ENCODE measurements at places on chromosomes 13 and 19.

GRCh38 chr19:51552996-51553725 is 17.9 kb upstream of the ZNF175 start:
- no peak for DNase-seq

DNA sequence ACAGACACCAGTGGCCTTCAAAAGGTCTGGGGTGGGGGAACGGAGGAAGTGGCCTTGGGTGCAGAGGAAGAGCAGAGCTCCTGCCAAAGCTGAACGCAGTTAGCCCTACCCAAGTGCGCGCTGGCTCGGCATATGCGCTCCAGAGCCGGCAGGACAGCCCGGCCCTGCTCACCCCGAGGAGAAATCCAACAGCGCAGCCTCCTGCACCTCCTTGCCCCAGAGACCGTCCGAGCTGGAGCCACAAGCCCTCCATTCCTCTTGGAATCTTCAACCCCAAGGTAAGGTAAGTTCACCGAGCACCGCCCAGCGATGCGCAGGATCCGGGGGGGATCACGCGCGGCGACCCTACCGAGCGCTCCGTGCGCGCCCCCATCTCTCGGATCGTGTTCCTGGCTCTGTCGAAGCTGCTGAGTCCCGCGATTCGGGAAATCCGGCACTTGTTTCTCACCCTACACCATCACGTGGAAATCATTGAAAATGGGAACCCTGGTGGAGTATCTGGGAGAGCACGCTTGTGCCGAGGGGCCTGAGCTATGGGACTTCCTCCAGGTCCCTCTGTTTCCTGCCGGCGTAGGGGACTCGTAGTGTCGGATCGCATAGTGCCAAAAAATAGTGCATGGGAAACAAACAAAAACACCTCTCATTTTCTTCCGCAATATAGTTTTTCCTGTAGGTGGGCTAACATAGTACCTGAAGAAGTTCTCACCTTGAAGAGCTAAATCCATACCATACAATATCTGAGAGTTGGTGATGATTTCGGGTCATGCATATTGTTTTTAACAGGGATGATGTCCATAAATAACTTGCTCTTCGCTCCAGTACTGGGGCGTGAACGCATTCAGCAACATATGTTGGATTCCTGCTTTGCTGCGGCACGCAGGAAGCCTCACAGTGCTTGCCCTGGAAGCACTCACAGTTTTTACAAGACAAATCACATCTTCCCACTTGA is 9.3 kb downstream of the PDX1 start:
- no peak for DNase-seq

DNA sequence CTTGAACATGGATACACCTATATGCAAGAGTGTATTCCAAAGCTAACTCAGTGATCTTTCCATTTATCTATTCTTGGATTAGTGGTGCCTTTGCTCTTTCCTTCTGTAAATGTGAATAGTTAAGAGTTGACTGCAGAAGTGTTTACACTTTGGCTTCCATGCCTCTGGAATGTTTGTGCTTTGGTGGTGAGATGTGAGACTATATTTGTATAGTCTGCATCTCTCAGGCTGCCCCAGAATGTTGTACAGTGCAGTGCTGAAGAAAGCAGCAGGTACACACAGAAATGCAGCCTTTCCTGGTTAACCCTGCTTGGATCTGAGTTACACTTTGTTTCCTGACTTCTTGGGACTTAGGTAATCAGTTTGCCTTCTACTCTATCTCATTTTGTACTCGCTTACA is 90.2 kb downstream of the DNAJC15 start:
- DNase-seq: no peak

DNA sequence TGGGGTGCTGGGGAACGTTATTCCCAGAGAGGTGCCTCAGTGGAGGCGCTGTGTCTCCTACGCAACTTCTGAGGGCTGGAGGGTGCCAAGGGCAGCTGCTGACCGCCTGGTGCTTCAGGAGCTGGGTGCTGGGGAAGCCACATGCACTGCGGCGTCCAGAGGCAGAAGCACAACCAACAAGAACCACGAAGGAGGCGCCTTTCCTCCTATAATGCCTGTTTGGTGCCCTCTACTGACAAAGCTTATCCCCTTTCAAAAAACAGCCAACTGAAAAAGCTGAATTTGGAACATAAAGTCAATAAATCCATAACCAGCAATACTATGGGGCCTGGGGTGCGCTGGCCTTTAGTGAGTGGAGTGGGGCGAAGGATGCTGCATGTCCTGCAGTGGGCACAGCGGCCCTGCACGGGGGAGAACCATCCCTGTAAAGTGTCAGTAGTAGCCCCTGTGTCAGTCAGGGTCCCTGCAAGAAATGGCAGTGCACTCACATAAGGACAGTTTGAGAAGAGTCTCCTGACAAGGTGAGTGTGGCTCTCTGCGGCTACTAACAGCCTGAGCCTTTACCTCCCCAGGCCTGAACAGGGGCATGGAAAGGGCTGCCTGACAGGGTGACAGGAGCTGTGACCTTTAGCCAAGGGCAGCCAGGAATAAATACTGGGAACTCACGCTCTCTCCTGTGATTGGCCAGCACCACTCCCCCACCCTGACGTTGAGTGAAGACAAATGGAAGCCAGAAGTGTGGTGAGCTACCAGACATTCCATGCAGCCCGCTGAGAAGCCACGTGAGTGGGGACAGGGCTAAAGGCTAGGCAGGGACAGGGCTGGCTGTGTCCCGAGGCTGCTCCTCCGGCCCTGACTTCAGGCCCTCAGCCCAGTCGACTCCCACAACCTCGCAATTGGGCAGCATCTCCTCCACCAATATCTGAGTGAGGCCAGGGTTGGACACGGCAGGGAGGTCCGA is 4.5 kb upstream of the B3GNT8 start:
- DNase-seq: no peak

DNA sequence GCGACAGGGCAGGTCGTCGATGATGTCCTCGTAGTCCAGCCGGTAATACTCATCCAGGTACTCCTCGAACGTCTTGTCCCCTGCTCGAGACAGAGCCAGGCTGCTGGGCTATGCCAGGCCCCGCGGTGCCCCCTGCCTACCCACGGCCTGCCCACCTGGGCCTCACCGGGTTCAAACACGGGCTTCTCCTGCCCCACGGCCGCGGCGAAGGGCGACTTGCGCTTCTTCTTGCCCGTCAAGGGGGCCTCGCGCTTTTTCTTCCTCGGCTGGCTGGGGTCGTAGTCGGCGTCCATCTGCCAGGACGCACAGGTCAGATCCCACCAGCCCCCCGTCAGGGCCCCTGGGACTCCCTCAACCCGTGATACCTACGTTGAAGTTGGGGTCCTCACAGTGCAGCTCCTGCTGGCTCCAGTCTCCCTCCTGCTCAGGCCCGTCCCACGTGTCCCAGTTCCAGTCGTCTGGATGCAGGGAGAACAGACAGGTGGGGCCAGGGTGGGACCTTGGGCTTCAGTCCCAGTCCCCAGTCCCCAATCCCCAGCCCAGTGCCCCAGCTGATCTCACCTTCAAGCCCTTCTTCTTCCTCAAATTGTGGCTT is 8.1 kb downstream of the KRI1 start:
- no peak for DNase-seq

- DNase-seq: no peak
Observed at GRCh38 chr13:113616281-113616906, 31.8 kb downstream of the TFDP1 start.

GRCh38 chr13:109156181-109156935 is 526.9 kb downstream of the MYO16 start:
- DNase-seq: no peak

- DNase-seq: no peak
Observed at GRCh38 chr19:36093687-36094086, 17.3 kb upstream of the OVOL3 start.

- DNase-seq: no peak
Observed at GRCh38 chr19:38606131-38606530, 11.6 kb downstream of the MAP4K1 start.

GRCh38 chr19:18967358-18968146 is 26.5 kb upstream of the HOMER3 start:
- no peak for DNase-seq

DNA sequence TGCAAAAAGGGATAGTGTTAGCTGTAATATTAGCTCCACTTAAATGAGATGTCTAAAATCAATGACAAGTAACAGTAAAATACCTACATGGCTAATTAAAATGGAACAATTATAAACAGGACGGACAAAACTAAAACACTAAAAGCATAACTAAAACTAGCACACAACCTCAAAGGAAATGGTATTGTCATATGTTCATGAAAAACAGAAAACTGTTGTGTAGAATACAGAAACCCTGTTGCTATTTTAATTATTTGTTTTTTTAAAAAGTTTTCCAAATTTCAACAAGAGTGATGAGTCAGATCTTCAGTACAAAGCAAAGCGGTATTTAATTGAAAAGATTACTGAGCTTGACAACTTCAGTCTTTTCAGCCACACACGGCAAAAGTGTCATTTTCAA is 4.2 kb downstream of the RCBTB2 start:
- DNase-seq: no peak

DNA sequence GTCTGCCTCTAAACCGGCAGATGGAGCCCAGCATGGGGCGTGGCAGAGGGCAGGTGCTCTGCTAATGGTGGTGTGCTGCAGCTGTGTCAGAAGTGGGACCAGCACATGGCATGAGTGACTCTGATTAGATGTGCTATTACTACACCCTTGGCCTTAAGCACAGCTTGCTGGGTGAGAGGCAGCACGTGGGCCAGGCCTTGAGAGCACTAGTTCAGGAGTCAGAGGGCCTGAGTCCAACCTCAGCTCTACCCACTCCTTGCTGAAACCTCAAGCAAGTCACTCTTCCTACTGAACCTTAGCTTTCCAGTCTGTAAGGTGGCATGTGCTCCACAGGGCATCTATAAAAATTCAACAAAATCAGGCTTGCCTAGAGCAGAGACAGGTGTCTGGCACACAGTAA is 22.7 kb downstream of the AKT2 start:
- no peak for DNase-seq

- no peak for DNase-seq
Observed at GRCh38 chr19:41297628-41298347, 12.2 kb upstream of the CCDC97 start.

DNA sequence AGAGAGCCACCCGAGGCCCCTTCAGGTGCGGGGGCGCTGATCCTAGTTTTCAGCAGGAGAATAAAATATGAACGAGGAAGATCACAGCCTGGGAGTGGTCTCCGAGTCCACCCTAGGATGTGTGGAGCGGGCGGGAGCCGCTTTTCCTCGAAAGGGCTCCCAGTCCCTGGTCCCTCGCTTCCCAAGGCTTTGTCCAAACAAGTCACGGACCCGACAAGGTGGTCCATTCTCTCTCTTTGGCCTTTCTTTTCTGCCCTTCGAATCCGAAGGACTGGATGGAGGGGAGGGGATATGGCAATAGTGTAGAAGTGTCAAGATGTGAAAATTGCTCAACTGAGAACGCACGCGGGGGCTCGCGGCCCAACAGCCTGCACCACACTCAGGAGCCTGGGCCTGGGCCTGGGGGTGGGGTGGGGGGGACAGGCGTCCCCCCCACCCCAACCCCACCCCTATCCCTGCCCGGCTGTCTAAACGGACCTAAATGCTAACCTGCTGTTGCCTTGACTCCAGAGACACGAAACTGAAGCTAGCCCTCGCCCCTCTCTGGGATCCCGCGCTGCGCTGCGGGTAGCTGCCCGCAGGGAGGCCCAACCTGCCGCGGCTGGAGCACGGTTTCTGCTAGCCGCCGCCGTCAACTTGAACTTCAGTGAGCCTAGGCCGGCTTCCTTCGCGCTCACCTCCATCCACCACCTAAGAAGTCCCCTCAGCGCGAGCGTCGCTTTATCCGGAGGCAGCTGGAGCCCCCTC is 7.1 kb downstream of the ZIC2 start:
- DNase-seq: no peak

GRCh38 chr13:79380997-79381396 is 25.1 kb downstream of the RBM26 start:
- DNase-seq: no peak

DNA sequence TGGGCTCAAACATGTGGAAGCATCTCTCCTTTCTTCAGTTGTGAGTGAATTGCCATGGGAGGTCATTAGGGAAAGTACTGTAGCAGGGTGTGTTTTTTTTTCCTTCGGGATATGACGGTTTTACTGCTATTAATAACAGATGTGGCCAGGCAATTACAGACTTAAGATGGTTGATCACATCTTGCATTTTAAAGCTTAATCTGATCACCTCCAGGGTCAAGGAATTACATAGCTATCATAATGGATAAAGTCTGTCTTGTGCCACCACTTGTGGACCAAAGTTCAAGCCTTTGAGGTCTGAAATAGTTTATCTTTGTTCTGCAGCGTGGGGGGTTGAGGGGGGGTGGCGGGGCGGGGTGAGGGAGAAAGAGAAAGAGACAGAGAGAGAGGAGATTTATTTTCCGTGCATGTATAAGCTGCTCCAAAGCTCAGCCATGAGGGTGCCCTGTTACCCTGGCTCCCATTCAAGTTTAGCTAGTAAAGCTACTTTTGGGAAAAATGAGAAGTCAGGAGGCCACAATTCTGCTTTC is 5.5 kb upstream of the SERP2 start:
- DNase-seq: no peak

GRCh38 chr19:32471095-32471494 is 65.5 kb downstream of the DPY19L3 start:
- DNase-seq: no peak

DNA sequence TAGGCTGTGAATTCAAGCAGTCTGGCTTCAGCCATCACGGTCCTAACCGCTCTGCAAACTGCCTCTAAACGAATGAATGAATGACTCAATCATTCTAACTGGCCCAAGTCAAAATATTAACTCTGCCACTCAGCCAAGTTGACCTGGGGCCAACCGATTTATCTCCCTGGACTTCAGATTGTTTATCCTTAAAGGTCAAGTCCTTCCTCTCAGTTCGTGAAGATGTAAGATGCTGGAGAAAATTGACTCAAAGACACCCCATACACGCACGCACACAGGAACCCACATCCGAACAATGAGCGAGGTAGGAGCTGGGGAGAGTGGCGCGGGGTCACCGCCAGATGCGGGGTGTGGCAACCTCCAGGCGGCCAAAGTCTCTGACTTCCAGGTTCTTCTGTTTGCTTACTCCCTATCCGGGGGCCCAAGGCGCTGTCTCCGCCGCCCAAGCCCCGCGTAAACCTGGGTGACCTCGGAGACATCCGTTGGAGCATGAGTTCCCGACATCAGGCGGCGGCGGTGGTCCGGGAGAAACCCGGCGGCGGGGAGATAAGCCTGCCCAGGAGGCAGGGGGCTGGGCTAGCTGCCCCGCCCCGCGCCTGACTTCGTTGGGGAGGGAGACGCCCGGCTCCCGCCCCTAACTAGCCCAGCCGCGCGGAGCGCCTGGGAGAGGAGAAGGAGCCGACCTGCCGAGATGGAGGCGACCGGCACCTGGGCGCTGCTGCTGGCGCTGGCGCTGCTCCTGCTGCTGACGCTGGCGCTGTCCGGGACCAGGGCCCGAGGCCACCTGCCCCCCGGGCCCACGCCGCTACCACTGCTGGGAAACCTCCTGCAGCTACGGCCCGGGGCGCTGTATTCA is at the start of gene CYP2S1:
CYP2S1 (plus strand) TSS at position 646 of the 856 bp plus-strand sequence; CDS start at position 692, 46 bp downstream.
- DNase-seq: no peak

DNA sequence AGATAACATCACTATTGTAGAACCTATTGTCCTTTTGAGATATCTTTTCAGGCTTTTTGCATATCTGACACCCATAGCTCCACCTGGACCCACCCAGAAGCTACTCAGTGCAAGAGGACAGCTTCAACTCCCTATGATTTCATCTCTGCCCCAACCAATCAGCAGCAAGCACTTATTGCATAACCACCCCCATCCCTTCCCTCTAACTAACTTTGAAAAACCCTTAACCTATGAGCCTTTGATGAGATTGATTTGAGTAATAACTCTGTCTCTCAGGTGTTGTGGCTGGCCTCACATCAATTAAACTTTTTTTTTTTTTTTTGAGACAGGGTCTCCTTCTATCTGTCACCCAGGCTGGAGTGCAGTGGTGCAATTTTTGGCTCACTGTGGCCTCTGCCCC is 13.4 kb upstream of the MTRF1 start:
- no peak for DNase-seq
